ENCODE measurements at places on chromosomes 3 and 15.

DNA sequence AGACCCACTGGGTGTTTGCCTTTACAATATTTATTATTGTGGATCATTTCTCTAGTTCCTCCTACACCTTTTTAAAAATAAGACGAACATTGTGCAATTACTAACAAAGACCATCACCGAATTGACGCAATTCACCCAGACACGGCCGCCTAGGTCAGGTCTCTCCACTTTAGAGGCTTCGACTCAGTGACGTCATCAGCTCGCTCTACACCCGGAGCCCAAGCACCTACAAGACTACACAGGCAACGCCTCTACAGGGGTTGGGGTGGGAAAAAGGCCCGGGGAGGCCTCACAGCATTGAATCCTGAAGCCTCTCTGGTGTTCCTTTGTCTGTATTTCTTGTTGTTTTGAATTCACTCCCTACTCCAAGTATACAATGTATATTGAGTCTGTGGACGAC lies 16.6 kb downstream of the ZIC4 start:
- DNase-seq: no peak

DNA sequence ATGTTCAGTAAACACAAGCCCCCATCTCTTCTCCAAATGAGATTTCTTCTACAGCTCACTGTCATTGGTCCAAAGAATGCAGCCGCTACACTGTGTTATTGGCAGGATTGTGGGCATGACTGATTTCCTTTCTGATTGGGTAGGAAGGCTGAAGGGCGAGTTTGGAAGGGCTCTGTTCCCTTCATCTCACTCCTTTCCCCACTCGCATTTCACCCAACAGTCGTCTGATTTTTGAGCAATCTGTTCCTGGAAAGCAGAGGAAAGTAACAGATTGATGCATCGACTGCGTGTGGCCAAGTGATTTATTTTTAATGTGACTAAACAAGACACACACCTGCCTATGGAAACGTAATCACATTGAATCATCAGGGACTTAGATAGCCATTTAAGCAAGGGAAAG lies 55.5 kb downstream of the NOX5 start:
- no peak for DNase-seq

- no peak for DNase-seq
Measured at GRCh38 chr15:34889476-34889875, 80.1 kb downstream of the AQR start.

GRCh38 chr15:56394909-56395308 lies 29.7 kb downstream of the TEX9 start:
- no peak for DNase-seq

All from GM04504 (cell line).